ENCODE measurements at places on chromosomes 1 and 21. TPM values are rescaled to one million over a fixed set of nuclear protein-coding genes. Genes with fewer than 3 reads are reported as not detected.
A peak's percentile ranks its signal among the peaks of the same experiment; 100 is the strongest.

DNA sequence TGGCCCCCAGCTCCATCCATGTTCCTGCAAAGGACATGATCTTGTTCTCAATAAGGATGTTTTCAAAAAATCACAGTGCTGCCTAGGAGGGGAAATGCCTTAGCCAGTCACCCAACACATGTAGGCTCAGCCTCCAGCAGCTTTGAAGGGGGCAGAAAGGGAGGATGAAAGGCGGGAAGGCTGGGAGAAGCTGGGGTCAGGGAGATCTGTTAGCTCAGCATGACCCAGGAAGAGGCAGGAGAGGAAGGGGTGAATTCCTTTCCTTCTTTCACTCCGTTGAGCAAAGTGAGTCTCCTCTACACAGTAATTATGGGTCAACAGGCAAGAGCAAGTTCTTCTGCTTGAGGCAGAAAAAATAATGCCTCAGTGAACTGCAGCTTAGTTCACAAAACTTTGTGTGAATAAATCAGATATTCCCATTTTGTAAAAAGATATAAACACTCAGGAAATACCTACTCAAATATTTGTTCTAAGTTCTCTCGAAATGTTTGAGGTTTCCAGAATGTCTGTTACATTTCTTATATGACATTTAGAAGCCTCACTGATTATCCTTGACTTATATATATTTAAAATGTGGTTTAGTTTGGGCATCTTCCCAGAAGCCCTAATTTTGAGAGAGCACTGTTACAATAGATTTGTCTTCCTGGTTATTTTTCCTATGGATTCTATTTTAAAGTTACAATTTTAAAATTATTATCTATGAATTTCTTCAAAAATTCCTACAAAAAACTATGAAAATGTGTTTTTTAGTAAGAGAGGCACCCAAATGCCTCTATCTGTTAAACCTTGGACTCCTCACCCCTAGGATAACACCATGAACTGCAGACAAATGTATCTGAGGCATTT is 116.8 kb downstream of the KCNJ6 start:
- no peaks in the 10 kb centered on the region for H3K36me3 ChIP-seq
- H3K4me3 ChIP-seq: no peak overlapping the region
- no peaks in the 10 kb centered on the region for H3K4me1 ChIP-seq

DNA sequence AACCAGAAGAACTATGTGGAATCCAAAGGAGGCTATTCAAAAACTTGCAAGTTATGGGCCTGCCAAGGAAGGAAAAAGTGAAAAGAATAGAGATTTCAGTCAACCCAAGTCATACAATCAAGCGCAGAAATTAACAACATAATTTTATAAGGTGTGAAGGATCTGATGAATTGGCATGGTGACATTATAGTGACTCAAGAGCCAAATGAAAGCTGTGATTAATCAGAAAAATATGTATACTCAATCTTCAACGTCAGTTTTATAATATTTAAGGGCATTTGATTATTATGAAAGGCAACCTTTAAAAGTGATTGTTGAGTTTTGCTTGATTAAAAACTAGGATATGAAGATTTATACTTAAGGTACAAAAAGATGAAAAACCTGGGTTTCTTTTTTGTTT is 37.8 kb upstream of the THEM4 start:
- no peak for DNase-seq
- H3K4me1 ChIP-seq: peaks cover 29% of the 10 kb centered on the region
- H3K27ac ChIP-seq: peak overlapping the region; percentile 57
- peaks cover 3% of the 10 kb centered on the region for H3K27me3 ChIP-seq

DNA sequence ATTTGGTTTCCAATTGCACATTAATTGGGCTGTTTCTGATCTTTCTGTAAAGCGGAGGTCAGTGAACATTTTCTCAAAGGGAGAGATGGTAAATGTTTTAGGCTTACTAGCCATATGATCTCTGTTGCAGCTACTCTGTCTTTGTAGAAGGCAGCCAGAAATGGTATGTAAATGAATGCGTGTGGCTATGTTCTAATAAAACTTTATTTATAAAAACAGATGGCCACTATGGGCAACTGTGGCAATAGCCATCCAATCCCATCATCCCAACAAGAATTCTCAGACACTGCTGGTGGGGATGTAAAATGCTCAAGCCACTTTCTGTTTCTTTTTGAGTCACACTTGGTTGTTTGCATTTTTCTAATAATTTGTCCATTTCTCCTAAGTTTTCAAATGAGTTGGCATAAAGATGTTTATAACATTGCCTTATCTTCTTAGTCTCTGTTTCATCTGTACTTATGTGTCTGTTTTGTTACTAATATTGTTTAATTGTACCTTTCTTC is 448.8 kb upstream of the VAMP3 start:
- no peak overlapping the region for H3K27ac ChIP-seq
- no peaks in the 10 kb centered on the region for H3K4me1 ChIP-seq
- no peak overlapping the region for H3K4me3 ChIP-seq
- peaks cover 33% of the 10 kb centered on the region for H3K27me3 ChIP-seq
- H3K36me3 ChIP-seq: no peaks in the 10 kb centered on the region

- H3K4me1 ChIP-seq: peaks cover 6% of the 10 kb centered on the region
- H3K27ac ChIP-seq: no peak overlapping the region
- H3K36me3 ChIP-seq: no peaks in the 10 kb centered on the region
- H3K4me3 ChIP-seq: no peak overlapping the region
- no peak for DNase-seq
Measured at GRCh38 chr1:155297384-155297783, 3.9 kb downstream of the PKLR start.

GRCh38 chr1:185813401-185813979 is 79.3 kb downstream of the HMCN1 start:
- H3K27me3 ChIP-seq: peaks cover 12% of the 10 kb centered on the region
- H3K4me1 ChIP-seq: no peaks in the 10 kb centered on the region
- H3K27ac ChIP-seq: no peak overlapping the region
- no peak overlapping the region for H3K4me3 ChIP-seq
- no peaks in the 10 kb centered on the region for H3K36me3 ChIP-seq

DNA sequence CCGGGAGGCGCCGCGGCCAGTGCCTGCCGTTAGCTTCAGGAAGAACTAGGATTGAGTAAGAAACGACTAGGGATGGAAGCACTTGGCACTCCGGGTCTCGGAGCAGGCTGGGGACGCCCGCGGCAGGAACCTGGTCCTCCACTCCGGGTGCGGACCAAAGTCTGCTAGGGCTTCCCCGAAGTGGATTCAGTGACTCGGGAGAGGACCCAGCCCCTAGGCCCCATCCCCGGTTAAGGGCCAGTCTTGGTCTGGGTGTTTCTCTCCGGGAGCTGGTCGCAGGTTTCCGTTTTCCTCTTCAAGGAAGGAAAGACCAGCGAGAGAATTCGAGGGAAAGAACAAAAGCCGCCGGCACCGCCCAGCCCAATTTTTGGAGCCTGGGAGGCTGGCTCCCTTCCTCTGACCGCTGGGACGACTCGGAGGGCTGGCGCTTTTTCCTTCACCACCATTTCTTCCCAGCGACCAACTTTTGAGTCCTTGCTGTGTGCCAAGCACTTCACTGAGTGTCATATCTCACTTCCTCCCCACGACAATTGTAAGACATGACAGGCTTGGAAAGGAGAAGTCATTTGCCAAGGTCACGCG is 16.8 kb upstream of the STMN1 start:
- no peak for DNase-seq
- no peaks in the 10 kb centered on the region for H3K36me3 ChIP-seq
- H3K27ac ChIP-seq: no peak overlapping the region
- peak overlapping the region; percentile 48 for H3K4me3 ChIP-seq
- peaks cover 10% of the 10 kb centered on the region for H3K27me3 ChIP-seq

- no peaks in the 10 kb centered on the region for H3K27me3 ChIP-seq
- no peaks in the 10 kb centered on the region for H3K36me3 ChIP-seq
- H3K4me3 ChIP-seq: no peak overlapping the region
- no peak for DNase-seq
Measured at GRCh38 chr1:36115200-36115669, 9.8 kb downstream of the COL8A2 start.

DNA sequence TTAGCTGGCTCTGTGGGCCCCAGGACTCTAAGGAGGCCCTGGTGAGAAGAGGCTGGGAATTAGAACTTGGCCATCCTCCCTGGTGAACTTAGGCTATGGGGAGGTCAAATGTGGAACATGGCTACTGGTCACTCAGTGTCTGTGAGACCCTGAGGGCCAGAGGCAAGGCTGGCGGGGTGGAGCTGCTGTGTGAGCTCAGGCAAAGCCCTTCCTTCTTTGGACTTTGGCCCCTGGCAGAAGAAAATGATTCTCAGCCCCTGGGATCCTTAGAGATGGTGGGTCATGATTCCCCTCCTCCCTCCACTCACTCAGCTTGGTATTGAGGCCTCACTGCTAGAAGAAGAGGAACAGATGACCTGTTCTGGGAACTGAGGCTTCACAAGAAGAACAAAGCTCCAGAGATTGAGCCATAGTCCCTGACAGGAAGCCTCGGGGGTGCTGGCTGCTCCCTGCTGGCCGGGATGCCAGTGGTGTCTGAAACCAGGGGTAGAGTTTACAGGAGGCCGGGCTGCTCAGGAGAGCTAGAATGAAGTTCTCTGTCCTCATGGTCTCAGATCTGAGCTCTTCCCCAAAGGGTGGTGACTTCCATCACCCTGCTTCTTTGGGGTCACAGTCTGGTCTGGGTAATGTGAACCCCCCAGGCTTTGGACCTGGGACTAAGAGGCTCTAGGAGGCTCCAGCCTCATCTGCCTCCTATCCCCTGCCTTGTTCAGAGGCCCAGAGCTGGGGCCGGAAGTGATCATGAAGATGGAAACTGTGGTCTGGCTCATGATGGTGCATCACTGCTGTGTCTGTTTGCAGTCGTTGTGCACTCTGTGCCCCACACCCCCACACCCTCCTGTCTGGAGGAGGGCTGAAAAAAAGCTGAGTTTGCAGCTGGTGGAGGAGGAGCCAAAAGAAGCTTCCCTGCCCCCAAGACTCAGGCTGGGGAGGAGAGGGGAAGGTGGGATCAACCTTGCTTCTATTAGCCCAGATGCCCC is 905 bp downstream of the BTBD19 start:
- peak overlapping the region; percentile 74 for H3K4me3 ChIP-seq
- peaks cover 73% of the 10 kb centered on the region for H3K4me1 ChIP-seq
- peak overlapping the region; percentile 99 for H3K27ac ChIP-seq
- H3K27me3 ChIP-seq: no peaks in the 10 kb centered on the region

DNA sequence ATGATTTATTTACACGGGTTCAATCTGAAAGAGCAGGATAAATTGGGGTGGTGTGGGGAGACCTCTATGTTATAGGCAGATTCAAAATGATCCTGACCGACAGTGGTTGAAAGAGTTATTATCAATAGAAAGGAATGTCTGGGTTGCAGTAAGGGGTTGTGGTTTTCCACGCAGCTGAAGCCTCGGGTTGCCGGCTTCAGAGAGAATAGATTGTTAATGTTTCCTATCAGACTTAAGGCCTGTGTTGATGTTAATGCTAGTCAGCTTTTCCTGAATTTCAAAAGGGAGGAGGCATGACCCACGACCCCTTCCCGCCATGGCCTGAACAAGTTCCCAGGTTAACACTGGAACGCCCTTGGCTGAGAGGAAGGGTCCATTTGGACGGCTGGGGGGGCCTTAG is 2.2 kb upstream of the UBE2J2 start:
- no peak overlapping the region for H3K27ac ChIP-seq
- H3K36me3 ChIP-seq: peaks cover 14% of the 10 kb centered on the region
- peaks cover 24% of the 10 kb centered on the region for H3K4me1 ChIP-seq
- no peak overlapping the region for H3K4me3 ChIP-seq
- DNase-seq: no peak
- H3K27me3 ChIP-seq: no peaks in the 10 kb centered on the region

DNA sequence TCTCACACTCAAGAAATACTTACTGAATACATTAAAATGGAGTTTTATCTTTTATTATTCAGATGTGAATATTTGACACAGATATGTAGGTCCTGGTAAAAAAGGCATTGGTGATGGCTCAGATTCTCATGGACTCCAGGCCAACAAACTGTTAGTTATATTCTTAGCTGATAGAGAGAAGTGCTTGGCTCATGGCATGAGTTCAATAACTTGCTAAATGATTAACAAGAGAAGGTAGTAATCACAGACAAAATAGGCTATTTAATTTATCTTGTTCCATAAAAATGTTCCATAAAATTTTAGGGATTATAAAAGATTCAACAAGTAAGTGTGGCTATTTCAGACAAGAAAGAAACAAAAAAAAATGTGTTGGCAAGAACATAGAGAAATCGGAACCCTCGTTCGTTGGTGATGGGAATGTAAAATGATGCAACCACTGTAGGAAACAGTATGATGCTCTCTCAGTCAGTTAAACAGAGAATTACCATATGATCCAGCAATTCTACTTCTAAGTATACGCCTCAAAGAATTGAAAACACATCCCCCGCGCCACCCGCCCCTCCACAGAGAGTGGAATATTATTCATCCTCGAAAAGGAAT is 737.8 kb upstream of the ADAMTS5 start:
- H3K4me1 ChIP-seq: no peaks in the 10 kb centered on the region
- H3K36me3 ChIP-seq: no peaks in the 10 kb centered on the region
- no peak for DNase-seq
- H3K4me3 ChIP-seq: no peak overlapping the region
- H3K27me3 ChIP-seq: peaks cover 3% of the 10 kb centered on the region

- H3K27me3 ChIP-seq: no peaks in the 10 kb centered on the region
- H3K27ac ChIP-seq: no peak overlapping the region
- no peak overlapping the region for H3K4me3 ChIP-seq
- peaks cover 1% of the 10 kb centered on the region for H3K36me3 ChIP-seq
- DNase-seq: no peak
- peaks cover 25% of the 10 kb centered on the region for H3K4me1 ChIP-seq
Measured at GRCh38 chr1:25757151-25757845, 42.7 kb upstream of the SELENON start.

DNA sequence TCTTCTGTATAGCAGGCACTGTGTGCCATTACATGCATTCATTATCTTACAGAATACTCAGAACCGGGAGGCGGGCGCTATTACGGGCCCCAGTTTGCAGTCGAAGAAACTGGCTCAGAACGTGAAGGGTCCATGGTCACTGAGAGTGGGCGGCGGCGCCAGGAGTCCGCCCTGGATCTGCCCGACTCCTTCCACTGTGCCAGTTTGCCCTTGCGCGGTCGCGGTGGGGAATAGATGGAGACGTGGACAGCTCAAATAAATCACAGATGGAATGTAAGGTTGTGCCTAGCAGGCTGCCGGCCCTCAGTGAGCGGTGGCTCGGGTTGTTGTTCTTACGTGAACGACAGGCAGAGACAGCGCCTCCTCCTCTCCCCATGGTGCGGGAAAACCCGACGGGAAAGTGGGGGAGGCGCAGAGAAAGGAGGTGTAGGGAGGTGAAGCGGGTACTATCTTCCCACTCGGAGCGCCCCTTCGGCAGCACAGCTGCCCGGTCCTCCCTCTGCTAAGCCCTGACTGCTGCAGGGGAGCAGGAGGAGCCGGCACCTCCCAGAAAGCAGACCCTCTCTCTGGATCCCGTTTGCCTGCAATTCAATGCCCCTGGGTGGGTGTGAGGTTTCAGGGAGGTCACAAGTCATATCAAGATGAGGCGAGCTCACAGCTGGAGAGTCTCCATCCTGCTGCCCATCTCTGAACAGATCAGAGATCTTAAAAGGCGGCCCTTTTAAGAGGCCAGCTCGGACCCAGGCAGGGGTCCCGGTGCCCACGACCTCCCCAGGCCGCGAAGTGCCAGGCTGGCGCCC is 1.1 kb downstream of the COL9A2 start:
- peak; percentile 36 for DNase-seq
- H3K36me3 ChIP-seq: no peaks in the 10 kb centered on the region
- H3K4me1 ChIP-seq: peaks cover 30% of the 10 kb centered on the region

GRCh38 chr1:184790642-184791549 is 36.2 kb upstream of the EDEM3 start:
- H3K27me3 ChIP-seq: no peaks in the 10 kb centered on the region
- no peak overlapping the region for H3K4me3 ChIP-seq
- H3K4me1 ChIP-seq: peaks cover 23% of the 10 kb centered on the region

GRCh38 chr21:18350216-18350615 is 53.4 kb downstream of the TMPRSS15 start:
- no peak overlapping the region for H3K4me3 ChIP-seq
- H3K27ac ChIP-seq: no peak overlapping the region
- DNase-seq: no peak
- H3K27me3 ChIP-seq: peaks cover 3% of the 10 kb centered on the region

ADAMTSL4 gene
- 0.10 TPM for total RNA-seq

DNAI4 gene
- 1.2 TPM for total RNA-seq

BARHL2 gene
- total RNA-seq: not detected

PRRX1 gene
- total RNA-seq: not detected

Data from activated naive CD8-positive, alpha-beta T cell treated with anti-CD3 and anti-CD28 coated beads for 36 hours (primary cell).